ENCODE measurements at places on chromosomes 1 and 21. TPM values are rescaled to one million over a fixed set of nuclear protein-coding genes. Genes with fewer than 3 reads are reported as not detected.

DNA sequence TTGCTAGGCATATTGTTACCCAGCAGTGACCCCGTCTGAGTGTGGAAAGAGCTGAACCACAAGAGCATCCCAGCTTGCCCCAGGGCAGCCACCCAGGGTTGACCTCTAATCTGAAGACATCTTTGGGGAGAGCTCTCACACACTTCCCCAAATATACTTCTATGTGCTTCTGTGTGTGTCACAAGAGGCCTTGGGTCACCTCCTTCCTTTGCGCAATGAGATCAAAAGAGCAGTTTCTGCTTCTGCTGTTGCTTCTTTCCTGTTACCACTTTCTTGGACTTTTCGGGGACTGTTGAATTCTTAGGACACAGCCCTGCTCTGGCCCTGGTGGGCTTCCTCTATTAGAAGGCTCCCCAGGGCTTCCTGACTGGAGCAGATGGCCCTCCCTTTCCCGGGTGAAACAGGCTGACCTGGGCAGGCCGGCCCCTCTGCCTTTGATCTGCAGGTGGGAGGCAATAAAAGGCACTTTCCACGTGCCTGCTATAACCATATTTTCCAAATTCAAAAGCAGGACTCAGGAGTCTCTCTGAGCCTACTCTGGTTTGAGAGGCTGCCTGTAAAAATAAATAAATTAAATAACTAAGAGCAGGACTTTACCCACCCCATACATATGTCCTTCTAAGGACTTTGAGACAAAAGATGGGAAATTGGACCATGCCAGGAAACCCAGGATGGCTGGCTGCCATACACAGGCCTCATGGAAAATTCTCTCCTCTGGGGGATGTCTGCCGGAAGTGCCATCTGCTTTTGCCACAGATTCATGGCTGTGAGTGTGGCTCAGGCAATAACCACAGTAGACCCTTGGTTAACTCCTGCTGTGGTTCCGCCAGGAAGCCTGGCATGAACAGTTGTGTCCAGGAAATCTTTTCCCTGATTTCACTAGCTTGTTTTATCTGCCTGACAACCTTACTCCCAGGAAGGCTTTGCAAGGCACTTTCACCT, 28.3 kb upstream of the RCSD1 start:
- DNase-seq: no peak

DNA sequence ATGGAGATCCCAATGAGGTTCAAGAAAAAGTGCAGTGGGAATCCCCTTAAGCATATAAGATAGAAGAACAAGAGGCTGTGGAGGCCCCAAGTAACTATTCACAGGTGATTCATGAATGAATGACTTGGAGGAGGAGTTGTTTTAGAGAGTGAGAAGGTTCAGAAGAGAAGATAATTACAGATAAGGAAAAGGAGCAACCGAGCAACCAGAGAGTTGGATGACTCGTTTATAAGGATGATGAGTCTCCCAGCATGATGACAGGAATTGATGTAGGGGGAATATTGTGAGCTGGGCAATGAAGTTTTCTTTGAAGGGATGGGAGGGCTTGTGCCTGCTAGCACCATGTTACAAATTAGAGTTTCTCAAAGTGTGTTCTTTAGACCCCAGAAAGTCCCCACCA, 9.8 kb downstream of the C8A start:
- DNase-seq: no peak

- DNase-seq: no peak
These were observed 19.9 kb downstream of the ETNK2 start for GRCh38 chr1:204131978-204132377.

- DNase-seq: no peak
These were observed 21.0 kb downstream of the IFNAR1 start for GRCh38 chr21:33345751-33346238.

ETV3 gene
- polyA plus RNA-seq: 25.9 TPM

- no peak for DNase-seq
These were observed 26.8 kb upstream of the RASAL2 start for GRCh38 chr1:178066908-178067614.

- no peak for DNase-seq
These were observed 18.9 kb upstream of the SLC26A9 start for GRCh38 chr1:205961991-205962820.
